Nephron progenitor cell (in vitro differentiated cells): ENCODE measurements at places on chromosomes 2 and 18.

GRCh38 chr2:63192169-63192888 lies 141.7 kb downstream of the OTX1 start:
- no peak for DNase-seq

- no peak for DNase-seq
These were observed 116.2 kb downstream of the ACOXL start for GRCh38 chr2:110848519-110849030.

DNA sequence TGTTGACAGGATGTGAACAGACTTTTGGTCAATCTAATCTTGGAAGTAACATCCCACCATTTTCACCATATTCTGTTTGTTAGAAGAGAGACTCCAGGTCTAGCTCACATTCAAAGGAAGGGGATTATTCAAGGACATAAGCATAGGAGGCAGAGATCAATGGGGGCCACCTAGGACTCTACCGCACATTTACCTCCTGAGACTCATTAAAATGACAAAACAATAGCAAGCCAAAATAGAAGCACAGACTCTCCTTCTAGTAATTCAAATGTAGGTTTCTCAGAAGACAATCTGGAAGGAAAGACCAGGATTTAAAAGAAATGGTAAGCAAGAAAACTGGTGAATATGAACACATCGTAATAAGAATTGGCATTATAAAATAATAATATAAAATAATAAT lies 156.4 kb upstream of the KYNU start:
- no peak for DNase-seq

GRCh38 chr18:55501982-55502710 lies 85.8 kb downstream of the TCF4 start:
- DNase-seq = no peak

DNA sequence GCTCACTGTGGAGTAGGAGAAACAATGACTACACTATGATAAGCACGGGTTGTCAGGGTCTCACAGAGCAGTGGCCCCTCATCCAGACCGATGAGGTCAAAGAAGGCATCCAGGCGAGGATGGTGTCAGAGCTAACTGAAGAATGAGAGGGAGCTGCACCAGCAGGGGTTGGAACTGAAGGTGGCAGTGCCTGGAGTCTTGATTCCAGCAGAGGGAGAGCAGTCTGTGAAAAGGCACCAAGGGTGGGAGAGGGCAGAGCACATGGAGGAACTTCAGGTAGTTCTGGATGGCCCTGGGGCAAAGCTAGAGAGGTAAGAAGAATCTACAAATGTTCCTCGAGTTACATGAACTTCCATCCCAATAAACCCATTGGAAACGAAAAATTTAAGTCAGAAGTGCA lies 12.6 kb downstream of the ELMOD3 start:
- DNase-seq = no peak

- no peak for DNase-seq
These were observed 204.8 kb upstream of the PARD3B start for GRCh38 chr2:204340511-204340910.

DNA sequence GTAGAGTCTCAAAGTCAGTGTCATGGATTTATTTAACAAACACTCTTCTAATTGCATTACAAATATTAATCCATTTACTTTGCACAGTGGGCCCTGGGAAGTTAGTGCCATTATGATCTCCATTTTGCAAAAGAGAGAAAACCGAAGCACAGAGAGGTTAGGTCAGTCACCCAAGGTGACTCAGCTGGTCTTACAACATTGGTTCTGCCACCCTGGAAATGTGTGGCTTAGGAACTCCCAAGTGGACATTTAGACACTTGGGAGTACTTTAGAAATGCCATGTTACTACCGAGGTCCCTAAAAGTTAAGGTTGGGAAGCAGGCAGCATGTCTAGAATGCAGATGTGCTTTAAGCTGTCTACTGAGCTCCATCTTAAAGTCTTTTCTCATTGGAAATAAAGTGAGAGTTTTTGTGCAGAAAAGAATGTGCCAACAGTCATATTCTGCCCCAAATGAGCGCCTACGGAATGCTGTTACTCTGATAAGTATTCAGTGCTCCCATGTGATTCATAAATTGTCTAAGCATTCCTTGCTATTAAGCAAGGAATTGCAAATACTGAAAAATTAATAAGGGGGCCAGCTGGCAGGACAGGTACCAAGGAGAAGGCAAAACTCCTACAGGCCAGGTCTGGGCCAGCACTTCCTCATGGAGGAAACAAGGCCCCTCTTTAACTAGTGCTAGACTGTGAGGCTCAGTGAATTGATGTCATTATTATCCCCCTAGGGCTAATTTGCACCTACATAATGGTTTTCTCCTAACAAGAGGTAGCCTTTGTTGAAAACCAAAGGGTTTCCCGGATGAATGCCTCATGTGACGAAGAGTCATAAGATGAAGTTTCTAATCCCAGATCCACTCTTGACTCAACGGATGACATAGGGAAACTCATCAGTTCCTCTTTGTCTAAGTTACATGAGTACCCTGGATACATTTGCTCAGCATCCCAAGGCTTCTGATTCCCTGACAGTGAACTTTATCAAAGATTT lies 16.3 kb downstream of the NRP2 start:
- no peak for DNase-seq

- DNase-seq = no peak
These were observed 85.4 kb upstream of the EML6 start for GRCh38 chr2:54638103-54638502.

- DNase-seq = no peak
These were observed 491.9 kb upstream of the CHAC2 start for GRCh38 chr2:53275743-53276142.

DNA sequence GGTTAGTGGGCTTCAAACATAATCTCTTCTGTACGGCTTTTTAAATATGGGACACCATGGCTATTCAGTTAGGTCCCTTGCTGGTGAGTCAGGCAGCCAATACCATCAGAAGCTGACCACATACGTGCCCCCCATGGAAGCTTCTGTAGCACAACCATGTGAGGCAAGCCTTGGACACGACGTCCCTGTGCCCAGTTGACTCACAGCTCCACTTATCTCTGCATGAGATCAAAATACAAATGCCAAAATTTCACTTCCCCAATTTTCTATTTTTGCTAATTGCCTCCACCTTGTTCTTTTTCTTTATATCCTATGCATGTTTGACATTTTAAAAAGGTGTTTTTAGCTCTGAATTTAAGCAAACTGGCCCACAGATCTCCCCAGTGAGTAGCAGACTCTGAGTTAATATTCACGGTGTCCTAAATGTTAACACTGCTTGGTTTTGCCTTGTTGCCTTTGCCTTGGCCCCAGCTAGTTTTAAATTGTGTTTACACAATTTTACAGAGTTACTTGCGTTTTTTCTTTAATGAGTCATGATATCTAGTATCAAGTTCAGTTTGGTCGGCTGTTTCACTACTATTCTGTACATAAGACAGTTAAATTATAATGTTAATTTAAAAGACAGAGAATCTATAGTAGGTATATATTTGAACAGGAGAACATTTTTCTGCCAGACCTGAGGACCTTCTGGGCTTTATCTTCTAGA lies 77.5 kb downstream of the CDCA7 start:
- no peak for DNase-seq

DNA sequence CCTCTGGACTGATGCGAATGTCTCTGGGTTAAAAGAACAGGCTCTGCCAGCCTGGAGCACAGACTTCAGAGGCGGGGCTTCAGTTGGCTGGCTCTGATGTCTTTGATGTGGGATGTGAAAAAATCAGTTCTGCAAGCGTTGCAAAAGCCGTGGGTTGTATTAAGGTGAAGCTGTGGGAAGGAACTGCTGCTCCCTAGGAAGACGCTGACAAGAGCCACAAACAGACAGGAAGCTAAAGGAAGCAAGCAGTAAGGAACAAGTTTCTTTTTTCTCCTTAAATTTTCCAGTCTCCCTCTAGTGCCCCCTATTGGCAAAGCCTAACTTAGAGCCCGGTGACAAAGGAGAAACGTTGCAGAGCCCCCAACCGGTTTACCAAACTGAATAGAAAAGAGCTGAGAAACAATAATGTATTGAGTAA lies 239.0 kb downstream of the CCDC178 start:
- DNase-seq = peak; percentile 41

DNA sequence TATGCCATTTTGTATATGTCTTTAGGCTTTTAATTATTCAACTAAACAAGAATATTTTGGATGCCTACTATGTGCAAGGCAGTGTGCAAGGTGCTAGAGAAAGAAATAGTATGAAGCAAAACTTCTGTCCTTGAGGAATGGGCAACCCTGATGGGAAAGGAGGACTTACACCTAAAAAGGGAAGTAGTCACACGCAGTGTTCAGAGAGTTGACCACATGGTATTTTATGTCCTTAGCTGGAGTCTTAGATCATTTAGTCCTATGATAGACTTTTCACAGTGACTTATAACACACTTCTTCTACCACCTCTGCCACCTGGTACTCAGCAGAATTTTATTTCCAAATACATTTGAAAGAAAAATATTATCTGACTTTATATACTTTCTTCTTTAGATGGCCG lies 291.6 kb downstream of the PLCL1 start:
- DNase-seq = no peak
